ENCODE measurements at places on chromosomes 6 and 20. TPM values are rescaled to one million over a fixed set of nuclear protein-coding genes. Genes with fewer than 3 reads are reported as not detected.

MBOAT1 gene
- 8.7 TPM for total RNA-seq

OLIG3 gene
- not detected for total RNA-seq

NTSR1 gene
- total RNA-seq: 0.50 TPM

SGK2 gene
- not detected for total RNA-seq
